Stimulated activated CD8-positive, alpha-beta memory T cell treated with anti-CD3 and anti-CD28 coated beads, Interleukin-7, amount 100 ng/mL, for 1 hour (primary cell): ENCODE measurements at places on chromosomes 2 and 18.

GRCh38 chr2:109218087-109218791, 89.2 kb downstream of the SH3RF3 start:
- no peak for DNase-seq

GRCh38 chr2:58065248-58065647, 18.6 kb downstream of the VRK2 start:
- DNase-seq, result no peak

DNA sequence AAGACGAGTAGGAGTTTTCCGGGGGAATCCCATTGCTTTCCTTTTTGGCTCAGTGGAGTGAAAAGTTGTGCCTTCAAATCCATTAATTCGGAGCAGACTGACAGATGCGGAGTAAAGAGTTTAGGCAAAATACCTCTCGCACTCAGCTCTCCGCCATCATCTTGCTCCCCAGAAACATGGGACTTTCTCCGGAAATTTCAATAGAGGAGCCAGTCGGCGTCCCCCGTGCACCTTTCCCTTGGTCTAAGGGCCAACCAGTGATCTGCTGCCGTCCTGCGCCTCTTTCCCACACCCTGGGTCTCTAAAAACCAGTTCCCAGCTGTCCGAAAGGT, 318 bp downstream of the TYW5 start:
- no peak for DNase-seq

GRCh38 chr2:141417246-141417797, 713.5 kb downstream of the LRP1B start:
- no peak for DNase-seq

- DNase-seq, result no peak
These were observed 19.7 kb upstream of the EMILIN2 start for GRCh38 chr18:2827061-2827460.

DNA sequence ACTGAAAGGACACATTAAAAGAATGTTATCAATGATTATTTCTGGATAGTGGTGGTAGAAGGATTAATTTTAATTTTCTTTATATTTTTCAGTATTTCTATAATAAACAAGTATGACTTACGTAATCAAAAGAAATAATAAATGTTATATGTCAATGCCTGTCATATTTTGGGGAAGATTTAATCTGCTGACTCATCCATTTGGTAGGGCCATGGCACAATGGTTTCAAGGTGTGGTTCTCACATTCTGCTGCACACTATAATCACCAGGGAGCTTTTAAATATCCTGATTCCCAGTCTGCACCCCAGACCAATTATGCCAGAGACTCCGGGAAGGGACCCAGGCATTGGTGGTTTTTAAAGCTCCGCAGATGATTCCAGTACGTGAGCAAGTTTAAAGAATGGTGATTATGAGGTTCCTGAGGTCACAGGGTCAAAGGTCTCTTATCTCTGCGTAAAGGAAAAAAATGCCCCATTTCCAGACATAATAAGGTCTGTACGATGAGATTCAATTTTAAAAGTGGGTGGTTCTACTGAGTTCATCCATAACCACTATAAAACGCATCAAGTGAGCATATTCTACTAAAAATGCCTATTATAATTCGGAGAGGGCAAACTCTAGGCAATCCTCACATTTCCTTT, 27.2 kb downstream of the WIPF1 start:
- no peak for DNase-seq
